ENCODE measurements at places on chromosomes 1 and 21.

- no peak for DNase-seq
These were observed 55.2 kb upstream of the PALMD start for GRCh38 chr1:99590578-99591209.

- no peak for DNase-seq
These were observed 22.6 kb upstream of the A3GALT2 start for GRCh38 chr1:33343539-33343938.

DNA sequence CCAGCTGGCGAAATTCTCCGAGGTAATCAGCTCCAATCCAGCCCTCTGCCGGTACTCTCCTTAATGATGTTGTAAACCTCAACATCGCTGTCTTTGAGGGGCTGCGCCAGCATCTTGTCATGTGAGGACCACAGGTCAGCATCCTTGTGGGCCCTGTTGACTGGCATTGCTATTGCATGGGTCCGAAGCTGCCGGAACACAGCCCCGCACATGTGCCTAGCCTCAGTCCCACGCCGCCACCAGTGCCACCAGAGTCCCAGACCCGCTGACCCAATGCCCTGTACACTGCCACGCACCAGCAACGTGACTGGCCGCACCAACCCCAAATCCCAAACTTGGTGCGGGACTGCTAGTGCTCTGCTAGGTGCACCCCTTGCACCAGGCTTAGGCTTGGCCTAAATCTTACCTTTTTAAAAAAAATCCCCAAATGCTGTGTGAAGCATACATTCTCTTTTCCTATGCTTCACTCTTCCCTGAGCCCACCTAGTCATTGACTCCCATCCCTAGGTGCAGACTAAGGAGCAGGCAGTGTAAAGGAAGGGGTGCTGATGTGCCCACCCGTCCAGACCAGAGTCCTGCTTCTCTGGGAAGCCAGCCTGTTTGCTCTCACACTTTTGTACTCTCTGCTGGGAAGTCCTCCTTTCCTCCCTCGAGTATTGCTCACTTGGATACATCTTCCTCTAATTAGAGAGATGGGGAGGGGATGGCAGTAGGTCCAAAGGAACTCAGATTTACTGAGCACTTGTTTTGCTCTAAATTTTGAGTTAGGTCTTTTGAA, 81.9 kb upstream of the ARTN start:
- DNase-seq, result no peak

- DNase-seq, result no peak
These were observed 59.6 kb downstream of the EDEM3 start for GRCh38 chr1:184695023-184695422.

DNA sequence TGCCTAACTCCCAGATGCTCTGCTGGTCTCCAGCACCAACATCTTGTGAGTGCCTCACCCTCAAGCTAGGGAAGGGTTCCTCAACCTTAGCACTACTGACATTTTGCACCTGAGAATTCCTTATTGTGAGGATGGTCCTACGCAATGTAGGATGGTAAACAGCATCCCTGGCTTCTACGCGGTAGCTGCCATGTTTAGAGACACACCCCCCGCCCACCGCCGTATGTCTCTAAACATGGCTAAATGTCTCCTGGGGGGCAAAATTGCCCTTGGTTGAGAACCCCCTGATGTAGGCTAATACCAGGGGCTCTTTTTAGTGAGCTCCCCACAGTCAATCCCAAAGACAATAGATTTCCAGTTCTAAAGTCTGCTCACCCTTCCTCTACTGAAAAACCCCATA, 2.5 kb upstream of the MAP7D1 start:
- no peak for DNase-seq
